Cerebellar nuclear complex (tissue), 1 donor: ENCODE measurements at places on chromosomes 4 and X.

- no peak for DNase-seq
These were observed 174.3 kb downstream of the GPM6A start for GRCh38 chr4:175637762-175638161.

DNA sequence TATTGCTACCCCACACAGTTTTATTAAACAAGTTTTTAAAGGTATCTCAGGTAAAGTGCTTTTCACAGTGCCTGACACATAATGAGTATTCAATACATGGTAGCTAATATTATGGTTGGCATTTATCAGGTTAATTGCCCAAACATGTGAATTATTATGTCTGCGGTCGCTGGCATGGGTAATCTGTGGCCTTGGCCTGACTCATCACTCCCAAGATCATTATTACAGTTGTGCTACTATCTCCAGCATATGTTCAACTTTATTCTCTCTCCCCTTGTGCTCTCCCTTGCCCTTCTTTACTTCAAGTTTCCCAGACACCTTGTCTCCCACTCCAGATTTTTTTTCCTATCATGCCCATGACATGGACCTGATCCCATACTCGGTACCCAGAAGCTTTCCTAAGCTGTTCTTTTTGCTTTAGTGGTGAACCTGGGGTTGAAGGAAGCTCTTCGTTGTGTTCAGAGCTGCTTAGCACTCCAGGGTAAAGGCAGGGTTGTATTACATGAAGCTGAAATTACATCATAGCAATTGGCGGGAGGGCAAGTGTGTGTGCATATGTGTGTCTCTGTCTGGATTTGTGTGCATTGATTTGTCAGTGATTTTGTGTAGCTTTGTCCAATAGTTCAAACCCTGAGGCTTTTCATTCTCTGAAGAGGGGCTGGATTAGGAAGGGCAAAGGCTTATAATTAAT is 176.5 kb upstream of the NRK start:
- DNase-seq: no peak

GRCh38 chr4:182678590-182678989 is 238.6 kb downstream of the DCTD start:
- DNase-seq: no peak

DNA sequence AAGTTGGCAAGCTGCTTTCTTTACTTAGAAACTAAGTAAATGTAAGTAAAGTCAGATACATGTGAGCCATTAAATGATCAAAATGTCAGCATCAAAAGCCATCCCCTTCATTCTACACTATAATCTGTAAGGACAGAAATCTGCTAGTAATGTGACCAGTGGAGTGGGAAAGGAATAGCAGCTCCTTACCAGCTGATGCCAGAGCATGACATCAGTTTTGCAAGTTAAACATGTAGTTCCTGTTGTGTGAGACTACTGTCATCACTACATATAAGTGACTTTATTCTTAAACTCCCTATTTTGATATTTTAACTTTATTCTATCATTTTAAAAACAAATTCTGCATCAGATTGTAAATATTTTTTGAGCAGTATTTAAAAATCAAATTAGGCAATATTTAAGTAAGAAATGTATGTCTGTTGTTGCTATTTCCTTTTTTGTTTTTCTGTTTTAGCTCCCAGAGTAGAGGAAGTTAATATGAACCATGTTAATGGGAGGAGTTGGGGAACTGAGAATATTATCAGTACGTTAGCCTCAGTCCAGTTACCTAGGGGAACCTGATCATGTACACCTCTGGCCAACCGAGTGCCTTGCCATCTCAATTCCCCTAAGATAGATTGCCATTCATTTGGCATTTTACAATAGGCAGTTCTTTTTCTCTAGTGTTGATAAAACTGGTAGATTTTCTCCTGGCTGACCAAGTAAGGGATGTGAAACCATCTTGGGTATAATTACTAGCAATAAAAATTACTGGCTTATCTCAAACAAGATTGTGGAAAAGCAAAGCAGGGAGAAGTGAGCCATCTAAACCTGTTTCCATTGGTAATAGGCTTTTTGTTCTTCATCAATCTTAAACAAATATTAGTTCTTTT is 34.7 kb downstream of the CCNI start:
- no peak for DNase-seq

- DNase-seq: no peak
These were observed 42.0 kb downstream of the TMEM150C start for GRCh38 chr4:82519776-82520175.

- DNase-seq: no peak
These were observed 2.4 kb downstream of the TADA2B start for GRCh38 chr4:7045553-7045952.

GRCh38 chr4:27635936-27636913 is 775.6 kb downstream of the STIM2 start:
- no peak for DNase-seq

- DNase-seq: no peak
These were observed 13.8 kb upstream of the MAN2B2 start for GRCh38 chr4:6561173-6561516.

DNA sequence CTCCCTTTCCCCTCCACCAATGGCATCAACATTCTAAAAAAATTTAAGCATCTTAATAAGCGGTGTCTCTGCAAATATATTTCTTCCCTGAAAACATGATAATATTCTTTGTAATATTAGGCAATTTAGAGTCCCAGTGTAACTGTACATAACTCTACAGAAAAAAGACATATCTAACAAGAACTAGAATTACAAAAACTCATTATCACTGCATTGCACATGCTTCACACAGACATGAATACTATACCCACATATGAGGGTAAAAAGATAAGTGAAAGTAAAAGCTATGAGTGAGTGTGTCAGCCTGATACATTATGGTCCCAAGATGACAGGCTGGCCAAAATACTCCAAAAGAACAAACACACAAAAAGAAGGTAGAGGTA is 2.4 kb upstream of the FGB start:
- no peak for DNase-seq

GRCh38 chr4:116180157-116180601 is 905.2 kb downstream of the TRAM1L1 start:
- DNase-seq: peak; percentile 19

DNA sequence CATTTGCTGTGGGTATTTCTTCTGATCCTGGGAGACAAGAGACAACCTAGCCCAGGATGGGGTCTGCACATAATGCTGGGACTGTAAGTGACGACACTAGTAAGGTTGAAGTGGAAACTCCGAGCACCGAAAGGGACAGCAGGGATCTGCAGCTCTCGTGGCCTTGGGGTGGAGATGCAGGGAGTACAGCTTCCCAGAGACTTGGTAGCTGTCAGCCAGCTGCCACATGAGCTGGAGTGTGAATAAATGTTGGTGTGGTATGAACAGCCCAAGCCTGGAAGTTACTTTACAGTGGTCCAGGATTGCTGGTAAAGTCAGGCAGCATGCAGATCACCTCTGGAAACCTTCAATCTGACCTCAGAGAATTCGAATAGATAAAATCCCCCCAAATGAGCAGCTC is 97.6 kb downstream of the FAM193A start:
- no peak for DNase-seq

- DNase-seq: no peak
These were observed 474.8 kb upstream of the SLIT2 start for GRCh38 chr4:19776929-19777328.

DNA sequence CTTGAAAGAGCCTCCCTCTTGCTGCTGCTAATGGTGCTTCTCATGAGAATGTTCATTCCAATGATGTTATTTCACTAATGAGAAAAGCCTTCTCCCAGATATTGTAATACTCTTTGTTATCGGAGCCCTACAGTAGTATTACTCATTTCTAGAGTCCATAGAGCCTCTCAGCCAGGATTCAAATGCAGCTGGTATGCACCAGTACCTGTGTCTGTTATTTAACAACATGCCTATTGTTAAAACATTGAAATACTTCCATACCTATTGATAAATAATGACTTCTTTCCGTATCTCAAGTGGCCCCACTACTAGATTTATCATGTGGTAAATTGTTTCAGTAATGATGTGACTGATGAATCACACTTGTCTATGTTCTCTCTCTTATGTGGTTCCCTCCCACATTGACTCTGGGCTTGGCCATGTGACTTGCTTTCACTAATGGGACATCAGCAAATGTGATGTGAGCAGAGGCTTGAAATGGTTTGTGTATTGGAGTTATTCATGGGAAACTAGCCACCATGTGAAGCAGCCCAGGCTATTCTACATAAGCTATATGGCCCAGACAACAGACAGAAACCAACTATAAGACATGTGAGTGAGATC is 207.6 kb downstream of the THOC2 start:
- no peak for DNase-seq

GRCh38 chrX:71168134-71168533 is 23.5 kb downstream of the NLGN3 start:
- DNase-seq: no peak

DNA sequence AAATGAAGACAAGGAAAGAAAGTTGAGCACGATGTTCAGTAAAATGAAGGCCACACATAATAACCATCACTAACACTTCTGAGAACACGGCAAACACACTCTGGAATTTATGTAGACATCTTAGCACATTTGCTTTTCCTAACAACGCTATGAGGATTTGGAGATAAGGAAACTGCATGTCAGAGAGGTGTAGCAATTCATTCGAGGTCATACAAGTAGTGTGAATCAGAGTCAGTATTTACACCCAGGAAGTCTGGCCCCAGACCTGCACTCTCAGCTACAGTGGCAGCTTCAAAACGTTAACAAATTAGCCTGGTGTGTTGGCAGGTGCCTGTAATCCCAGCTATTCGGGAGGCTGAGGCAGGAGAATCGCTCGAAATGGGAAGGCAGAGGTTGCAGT is 253.4 kb downstream of the PDGFC start:
- DNase-seq: no peak

DNA sequence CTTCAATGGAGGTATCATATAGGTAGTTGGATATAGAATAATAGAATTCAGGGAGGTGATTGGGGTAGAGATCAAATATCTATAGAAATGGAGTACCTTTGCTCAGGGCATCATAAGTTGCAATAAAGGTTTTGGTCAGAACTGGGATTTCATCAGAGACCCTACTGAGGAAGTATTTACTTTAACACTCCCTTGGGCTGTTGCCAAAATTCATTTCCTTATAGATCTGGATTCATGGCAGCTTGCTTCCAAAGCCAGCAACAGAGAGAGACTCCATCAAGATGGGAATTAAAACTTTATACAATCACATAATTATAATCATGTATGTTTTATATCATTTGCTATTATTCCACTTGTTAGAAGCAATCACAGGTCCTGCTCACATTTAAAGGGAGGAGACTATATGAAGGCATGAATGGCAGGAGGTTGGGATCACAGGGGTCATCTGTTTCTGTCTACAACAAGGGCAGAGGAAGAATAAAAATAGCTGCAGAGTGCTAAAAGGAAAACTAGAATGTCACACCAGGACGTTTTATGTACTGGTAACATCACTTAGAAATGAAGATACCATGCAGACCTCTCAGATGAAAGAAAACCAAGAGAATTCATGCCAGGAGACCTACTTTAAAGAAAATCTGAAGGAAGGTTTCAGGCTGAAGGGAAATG is 902.1 kb upstream of the LCORL start:
- no peak for DNase-seq

DNA sequence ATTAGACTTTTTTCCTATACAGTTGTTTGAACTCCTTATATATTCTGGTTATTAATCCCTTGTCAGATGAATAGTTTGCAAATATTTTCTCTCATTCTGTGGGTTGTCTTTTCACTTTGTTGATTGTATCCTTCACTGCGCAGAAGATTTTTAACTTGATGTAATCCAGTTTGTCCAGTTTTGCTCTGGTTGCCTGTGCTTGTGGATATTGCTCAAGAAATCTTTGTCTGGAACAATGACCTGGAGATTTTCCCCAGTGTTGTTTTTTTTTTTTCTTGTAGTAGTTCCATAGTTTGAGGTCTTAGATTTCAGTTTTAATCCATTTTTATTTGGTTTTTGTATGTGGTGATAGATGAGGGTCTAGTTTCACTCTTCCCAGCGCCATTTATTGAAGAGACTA is 289.8 kb upstream of the SPOCK3 start:
- no peak for DNase-seq

DNA sequence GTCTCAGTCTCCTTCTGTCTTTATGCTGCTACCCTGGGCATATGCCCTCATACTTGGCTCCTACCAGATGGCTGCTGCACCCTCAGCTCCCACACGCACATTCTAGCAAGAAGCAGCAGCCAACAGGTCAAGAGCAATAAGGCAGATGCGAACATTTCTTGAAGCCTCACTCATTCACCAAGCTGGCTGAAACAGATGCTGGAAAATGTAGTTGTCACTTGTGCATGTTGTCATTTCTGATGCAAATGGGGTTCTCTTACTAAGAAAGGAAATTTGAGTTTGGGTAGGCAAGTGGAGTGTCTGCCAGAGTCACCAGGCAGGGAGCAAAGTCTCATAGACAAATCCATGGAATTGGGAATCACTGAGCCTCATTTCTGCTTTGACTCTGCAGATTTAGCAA is 57.4 kb upstream of the SORBS2 start:
- no peak for DNase-seq

GRCh38 chrX:70452143-70452733 is 7.6 kb downstream of the DLG3 start:
- DNase-seq: no peak

DNA sequence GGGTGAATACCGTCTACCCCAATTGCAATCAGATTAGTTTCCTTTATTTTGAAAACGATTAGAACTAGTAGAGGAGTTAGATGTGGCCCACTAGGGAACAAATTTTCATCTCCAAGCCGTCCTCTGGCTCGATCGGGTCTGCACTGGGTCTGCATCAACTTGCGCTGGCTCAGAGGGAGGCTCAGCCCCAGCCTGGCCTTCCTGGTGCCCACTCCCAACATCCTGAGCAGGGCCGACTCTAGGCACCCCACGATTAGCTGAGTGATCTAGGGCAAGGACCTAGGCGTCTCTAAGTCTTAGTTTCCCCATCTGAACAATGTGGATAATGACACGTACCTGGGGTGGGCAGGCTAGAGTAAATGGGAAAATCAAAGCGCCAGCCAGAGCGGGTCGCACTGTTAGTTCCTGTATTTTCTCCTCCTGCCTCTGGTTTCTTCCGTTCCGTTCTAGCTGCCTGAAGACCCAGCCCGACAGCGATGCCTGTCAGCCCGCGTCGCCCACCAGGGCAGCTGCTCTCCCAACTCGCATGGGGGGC is 7.7 kb upstream of the HAND2 start:
- DNase-seq: no peak

- DNase-seq: no peak
These were observed 32.6 kb downstream of the ABHD18 start for GRCh38 chr4:127997534-127998388.

- no peak for DNase-seq
These were observed 14.3 kb downstream of the JCHAIN start for GRCh38 chr4:70651864-70652506.

- no peak for DNase-seq
These were observed 47.0 kb downstream of the SNX25 start for GRCh38 chr4:185256446-185256845.

- no peak for DNase-seq
These were observed 44.9 kb downstream of the TIGD4 start for GRCh38 chr4:152734699-152735050.

DNA sequence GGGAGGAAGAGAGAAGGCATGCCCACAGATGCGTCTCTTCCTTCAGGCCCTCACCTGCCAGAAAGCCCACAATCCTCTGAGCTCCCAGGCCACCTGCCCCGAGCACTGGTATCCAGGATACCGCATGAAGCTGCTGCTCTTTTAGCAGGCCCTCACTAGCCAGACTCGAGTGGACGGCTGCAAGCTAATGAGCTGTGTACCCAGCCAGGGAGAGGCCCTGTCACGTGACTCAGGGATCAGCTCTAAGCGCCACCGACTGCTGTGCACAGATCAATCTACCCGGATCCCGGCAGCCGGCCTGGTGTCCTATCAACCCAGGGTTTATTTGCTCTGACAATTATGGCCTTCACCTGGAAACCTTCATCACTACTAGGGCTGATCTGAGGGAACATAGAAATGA is 39.0 kb downstream of the BCOR start:
- no peak for DNase-seq
